ENCODE measurements at places on chromosomes 7 and 10.

GRCh38 chr10:115046686-115047236 is 46.4 kb upstream of the ATRNL1 start:
- DNase-seq = no peak

DNA sequence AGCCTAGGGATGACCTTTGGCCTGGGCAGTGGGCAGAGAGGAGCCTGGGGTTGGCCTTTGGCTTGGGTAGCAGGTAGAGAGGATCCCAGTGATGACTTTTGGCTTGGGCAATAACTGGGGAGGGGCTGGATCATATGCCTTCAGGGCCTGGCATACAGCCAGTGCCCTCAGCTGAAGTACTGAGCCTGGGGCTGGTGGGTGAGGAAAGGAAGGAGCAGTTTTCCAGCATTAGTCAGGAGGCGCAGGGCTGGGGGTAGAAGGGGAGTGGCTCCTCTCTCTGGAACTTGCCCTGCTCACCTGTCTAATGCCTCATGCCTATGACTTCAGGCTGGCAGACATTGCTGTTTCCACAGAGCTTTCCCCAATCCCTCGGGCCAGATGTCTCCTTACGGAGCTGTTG is 15.2 kb upstream of the COMTD1 start:
- no peak for DNase-seq

DNA sequence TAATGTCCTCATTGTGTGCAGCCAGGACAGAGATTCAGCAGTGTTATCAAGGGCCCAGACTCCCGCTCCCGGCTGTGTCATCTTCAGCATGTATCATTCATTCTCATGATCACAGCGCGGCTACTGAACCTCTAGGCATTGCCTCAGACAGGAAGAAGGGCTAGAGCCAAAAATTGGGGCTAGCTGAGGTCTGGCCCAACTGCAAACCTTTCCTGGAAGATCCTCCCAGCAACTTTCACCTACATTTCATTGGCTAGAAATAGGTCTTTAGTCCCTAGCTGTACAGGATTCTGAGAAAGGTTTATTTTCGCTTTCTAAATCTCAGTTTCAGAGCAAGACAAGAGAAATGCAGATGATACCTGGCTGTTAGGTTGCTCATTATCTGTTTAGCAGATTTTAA is 81.9 kb downstream of the CREM start:
- peak; percentile 23 for DNase-seq

DNA sequence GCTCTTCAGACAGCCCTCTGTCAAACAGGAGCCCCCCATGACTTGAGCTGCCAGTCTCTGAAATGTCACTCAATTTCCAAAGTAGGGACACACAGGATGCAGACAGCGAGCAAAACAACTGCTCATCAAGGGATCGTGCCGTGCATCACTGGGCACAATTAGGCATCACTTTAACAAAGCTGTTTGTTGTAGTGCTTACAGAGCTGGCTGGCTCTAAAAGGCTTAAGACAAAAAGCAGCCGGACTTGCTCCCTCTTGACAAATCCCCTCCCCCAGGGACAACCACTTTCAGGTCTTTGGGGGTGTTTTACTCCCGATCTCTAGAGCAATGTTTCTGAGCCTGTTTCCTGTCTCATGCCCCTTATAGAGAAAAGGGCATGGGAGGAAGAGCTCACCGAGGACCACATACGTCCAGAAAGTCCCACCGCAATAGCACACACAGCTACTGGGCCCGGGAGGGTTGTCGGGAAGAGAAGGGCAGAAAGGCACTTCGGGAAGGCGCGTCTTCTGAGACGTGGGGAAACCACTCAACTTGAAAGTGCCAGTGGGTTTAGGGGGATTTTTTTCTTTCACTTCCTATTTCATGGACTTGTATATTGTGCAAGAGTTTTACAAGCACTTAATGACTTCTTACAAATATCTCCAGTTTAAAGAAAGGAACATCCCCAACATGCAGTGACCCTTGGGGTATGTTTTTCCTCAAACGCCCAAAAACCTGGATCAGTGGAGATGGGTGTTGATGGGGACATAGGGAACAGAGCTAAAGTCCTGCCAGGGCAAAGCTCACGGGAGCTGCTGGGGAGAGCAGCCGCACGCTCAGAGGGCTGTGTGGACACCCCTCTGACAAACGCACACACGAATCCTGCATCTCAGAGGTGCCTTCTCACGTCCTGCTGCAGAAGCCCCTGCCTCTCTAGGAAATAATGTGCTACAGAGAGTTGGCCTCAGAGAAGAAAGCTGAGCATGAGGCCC is 27.1 kb downstream of the LRRC20 start:
- DNase-seq = no peak

GRCh38 chr7:143016996-143017395 is 9.9 kb downstream of the OR9A2 start:
- no peak for DNase-seq

Data from stimulated activated CD4-positive, alpha-beta T cell treated with anti-CD3 and anti-CD28 coated beads, Interleukin-15, amount 100 ng/mL, for 48 hours (primary cell).